ENCODE measurements at places on chromosomes 16 and 17. TPM values are rescaled to one million over a fixed set of nuclear protein-coding genes. Genes with fewer than 3 reads are reported as not detected.

Gene CTRB2
- not detected for total RNA-seq

Gene HAS3
- total RNA-seq = 31.9 TPM

Gene VASN
- 15.0 TPM for total RNA-seq

Gene CEP295NL
- not detected for total RNA-seq

Gene CAVIN1
- total RNA-seq = 255 TPM
